Fibroblast of the aortic adventitia (primary cell): ENCODE measurements at places on chromosomes 1 and 21.

GRCh38 chr1:203278082-203278884 lies 27.0 kb upstream of the BTG2 start:
- peak; percentile 88 for DNase-seq

DNA sequence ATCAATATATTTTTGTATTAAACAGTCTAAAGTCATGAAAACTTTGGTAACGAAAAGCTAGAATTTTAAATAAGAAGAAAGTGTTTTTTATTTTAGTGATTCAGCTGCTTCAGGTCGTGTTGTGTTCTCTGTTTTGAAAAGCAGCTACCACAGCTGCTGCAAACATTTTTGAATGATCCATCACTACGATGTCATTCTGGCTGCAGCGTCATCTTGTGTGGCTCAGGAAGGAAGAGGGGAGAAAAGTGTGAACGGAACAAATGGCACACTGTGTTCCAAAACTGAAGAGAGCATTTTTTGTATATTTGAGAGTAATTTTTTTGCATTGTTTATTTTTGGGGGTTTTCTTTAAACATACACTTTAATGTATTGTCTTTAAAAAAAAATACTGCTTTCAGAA lies 323.0 kb upstream of the ADGRL2 start:
- no peak for DNase-seq

DNA sequence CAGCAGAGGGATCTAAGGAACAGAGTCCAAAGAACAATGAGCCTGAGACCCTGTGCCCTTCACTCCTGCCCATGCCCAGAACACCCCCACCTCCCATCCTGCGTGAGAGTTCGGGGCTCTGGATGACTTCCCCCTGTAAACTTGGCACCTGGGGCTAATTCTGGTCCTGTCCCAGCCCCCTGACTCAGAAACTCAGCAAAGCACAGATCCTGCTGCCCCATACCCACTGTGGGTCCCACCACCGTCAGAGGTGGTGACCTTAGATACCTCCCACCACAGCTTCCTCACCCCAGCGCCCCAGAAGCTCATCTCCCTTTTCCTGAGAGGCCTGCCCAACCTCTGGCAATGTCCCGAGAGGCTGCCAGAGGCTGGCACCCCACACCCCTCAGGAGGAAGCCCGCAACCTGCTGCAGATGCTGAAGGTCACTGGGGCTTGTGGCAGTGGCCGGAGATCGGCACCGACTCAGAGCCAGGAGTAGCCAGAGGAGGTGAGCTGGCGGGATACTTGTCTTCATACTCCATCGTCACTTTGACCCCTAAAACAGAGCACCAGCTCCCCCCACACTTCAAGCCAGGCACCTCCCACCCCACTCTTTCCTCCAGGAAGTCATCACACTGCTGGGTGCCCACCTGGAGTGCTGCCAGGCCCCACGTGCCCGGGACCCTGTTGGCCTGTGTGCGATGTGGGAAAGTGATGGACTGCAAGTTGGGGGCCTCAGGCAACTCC lies 111.6 kb upstream of the IFFO2 start:
- no peak for DNase-seq

DNA sequence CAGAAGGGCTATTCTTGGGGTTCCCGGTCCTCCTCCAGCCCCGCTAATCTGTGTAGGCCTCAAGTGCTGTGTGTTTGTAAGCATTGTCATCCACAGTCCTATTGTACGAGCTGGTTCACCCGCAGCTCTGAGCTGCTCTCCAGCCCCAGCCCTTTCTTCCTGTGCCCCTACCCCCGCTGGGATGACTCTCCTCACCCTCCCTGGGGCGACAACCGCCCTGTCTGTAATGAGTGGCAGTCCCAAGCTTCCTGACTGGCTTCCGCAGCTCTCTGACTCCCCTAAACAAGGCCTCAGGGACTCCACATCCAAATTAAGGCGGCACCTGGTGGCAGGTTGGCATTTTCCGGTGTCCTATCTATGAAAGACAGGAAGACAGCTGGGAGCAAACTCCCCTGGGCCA lies 45.8 kb downstream of the TFF3 start:
- no peak for DNase-seq

DNA sequence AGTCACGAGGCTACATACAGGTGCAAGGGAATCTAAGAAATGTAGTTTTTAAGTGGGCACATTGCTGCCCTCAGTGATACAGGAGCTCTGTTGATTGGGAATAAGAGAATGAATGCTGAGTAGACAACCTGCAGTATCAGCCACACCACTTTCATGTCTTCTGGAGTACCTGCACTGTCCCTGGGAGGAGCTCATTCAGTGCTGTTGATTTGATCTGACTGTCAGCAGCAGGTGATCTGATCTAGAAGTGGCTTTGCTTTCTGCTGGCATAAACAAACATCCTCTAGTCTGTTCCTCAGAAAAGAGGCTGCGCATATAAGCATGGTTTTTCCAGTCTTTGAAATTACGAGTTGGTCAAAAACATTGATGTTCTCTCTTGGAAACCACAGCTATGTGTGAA lies 35.5 kb upstream of the LRRC52 start:
- no peak for DNase-seq

DNA sequence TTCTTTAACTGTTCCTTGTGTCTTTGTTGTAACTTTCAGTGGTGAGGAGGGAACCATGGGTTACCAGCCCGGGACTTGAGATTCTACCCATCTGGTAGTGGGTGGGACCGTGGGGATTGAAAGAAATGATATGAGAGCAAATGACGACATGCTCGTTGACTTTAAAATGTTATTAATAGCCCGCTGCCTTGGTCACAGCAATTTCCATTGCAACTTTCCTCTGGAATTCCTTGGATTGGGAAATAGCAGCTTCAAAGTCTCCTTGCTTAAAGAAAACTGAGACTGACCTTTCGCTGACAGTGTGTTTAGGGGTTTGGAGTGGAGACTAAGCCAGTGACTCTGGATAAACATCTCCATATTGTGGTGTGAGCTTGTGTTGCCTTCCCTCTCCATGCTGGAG lies 44.2 kb upstream of the MARK1 start:
- DNase-seq: peak; percentile 23

- DNase-seq: no peak
Observed at GRCh38 chr1:119587341-119587740, 60.7 kb downstream of the ZNF697 start.

GRCh38 chr1:27356619-27357280 lies 10.0 kb downstream of the MAP3K6 start:
- DNase-seq: no peak

GRCh38 chr1:147567594-147568381 lies 26.5 kb downstream of the BCL9 start:
- no peak for DNase-seq

DNA sequence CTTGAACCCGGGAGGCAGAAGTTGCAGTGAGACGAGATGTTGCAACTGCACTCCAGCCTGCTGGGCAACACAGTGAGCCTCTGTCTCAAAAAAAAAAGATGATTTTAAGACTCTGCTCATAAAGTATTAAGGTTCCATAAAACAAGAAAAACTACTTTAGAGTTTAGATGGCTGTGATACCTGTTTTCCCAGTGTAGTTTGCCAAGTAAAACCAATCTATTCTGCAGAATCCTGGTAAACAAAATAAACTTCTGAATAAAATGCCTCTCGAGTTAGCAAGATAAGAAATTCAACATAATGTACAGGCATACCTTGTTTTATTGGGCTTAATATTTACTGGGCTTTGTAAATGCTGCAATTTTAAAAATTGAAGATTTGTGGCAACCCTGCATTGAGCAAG lies 30.8 kb downstream of the LTN1 start:
- no peak for DNase-seq

DNA sequence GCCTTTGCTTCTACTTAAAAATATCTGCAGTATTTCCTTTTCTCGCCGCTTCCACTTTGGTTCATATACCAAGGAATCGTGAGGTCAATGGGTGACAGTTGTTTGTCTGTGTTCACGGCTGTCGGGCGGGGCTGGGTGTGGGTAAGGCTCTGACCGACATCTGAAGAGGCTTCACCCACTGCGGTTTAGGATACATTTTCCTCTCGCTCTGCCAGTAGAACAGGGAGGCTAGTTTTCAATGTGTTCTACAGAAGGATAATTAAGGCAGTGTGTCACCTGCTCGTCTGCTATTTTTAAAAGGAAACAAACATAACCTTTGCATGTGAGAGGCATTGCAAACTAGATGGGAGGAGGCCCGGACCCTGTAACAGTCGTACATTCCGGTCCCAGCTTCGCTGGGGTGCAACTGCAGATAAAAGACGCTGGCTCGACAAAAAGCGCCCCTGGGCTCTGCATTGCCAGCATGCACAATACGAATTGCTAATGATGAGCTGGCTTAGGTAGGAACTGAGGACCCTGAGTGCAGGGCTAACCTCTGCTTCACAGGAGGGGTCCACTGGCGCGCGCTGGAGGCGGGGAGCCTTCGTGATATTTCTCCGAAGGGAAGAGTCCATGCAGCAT lies 8.5 kb upstream of the ERG start:
- DNase-seq: no peak

GRCh38 chr1:178659789-178660208 lies 65.2 kb upstream of the RALGPS2 start:
- no peak for DNase-seq

GRCh38 chr1:95209291-95209690 lies 24.7 kb upstream of the RWDD3 start:
- DNase-seq: no peak

DNA sequence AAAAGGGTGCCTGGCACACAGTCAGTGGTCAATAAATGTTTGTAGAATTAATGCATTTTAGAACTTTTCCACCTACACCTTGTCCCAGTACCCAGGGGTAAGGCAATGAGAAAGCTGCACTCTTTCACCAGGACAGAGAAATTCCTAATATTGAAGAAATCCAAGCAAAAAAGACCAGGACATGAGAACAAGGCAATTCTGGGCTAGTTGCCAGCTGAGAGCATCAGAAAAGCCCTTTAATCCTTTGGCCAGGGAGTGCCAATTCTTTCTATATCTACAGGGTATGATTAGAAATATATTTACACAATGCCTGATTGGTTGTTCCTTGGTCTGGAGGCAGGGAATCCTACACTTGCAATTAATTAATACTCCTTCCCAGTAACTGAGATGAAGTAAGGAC lies 492.4 kb upstream of the NFIA start:
- peak; percentile 28 for DNase-seq

- DNase-seq: no peak
Observed at GRCh38 chr1:14901371-14901954, 252.1 kb upstream of the TMEM51 start.

DNA sequence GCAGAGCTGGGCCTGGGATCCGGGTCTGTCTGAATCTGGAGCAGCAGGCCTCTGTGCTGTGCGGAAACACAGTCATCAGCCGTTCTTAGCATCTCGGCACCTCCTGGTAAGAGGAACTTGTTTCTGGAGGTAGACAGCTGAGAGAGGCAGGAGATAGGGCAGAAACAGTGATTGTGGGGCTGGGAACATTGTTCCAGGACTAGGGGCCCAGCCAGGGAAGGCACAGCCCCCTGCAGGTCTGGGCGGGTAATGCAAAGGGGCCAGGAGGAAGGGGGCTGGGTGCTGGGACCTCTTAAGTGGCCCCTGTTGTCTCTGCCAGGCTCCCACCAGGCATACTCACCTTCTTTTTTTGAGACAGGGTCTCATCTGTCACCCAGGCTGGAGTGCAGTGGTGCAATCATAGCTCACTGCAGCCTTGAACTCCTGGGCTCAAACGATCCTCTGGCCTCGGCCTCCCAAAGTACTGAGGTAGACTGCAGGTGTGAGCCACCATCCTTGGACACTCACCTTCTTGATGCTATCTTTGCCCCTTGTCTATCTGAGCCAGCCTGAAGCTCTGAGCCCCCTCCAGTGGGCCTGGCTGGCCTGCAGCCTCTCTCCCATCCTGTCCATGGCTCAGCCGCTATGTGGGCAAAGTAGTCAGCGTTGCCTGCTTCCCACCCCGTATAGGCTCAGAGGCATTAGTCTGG lies 134.3 kb upstream of the ZBTB40 start:
- DNase-seq: no peak

DNA sequence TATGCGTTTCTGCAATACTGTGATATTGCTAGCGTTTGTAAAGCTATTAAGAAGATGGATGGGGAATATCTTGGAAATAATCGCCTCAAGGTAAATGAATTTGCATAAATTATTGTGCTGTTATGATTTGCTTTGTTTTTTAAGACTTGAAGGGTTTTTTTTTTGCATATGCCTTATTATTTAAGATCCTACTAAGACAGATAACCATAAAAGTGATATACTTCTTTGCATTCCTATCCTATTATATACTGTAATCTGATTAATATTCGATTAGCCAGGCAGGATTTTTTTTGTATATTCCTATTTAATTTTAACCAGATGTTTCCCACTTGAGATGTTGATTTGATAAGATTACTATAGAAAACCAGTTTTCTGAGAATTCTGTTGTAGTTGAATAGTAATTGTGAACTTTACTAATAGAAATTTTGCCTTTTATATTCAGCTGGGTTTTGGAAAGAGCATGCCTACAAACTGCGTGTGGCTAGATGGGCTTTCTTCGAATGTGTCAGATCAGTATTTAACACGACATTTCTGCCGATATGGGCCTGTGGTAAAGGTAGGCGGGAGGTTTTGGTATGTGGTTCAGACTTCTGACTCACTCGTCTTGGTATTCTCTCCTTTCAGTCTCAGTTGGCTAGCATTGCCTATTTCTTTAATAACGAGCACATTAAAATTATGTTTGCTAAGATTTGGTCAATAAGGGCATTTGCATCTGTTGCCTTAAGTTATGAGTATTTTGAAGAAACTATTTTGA lies 56.8 kb downstream of the ZBTB17 start:
- DNase-seq: peak; percentile 63

DNA sequence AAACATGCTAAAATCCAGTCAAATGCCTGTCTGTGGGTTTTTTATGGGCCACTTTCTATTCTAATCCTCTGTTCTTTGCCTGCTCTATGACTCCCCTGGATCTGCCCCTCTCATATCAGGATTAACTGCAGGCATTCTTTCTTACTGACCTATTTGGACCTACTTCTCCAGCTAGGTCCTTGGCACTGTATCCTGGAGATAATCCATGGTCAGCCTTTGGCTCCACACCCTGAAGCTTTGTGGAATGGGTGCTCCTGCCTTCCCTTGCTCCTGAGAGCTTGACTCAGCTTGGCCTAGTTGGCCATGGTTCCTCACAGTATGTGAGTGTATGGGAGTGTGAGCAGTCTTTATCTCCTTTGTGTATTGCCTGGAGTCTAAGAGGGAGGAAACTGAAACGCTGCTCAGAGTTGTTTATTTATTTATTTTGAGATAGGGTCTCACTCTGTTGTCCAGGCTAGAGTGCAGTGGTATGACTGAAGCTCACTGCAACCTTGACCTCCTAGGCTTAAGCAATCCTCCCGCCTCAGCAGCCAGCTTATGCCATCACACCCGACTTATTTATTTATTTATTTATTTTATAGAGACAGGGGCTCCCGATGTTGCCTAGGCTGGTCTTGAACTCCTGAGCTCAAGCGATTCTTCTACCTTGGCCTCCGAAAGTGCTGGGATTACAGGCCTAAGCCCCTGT lies 28.7 kb upstream of the CDC14A start:
- DNase-seq: peak; percentile 93
